ENCODE measurements at places on chromosomes 12 and 14. TPM values are rescaled to one million over a fixed set of nuclear protein-coding genes. Genes with fewer than 3 reads are reported as not detected.

GRCh38 chr14:100439781-100440180 lies 116.6 kb downstream of the SLC25A47 start:
- DNase-seq, result no peak

GRCh38 chr14:61749867-61750266 lies 12.4 kb upstream of the SNAPC1 start:
- DNase-seq, result no peak

DNA sequence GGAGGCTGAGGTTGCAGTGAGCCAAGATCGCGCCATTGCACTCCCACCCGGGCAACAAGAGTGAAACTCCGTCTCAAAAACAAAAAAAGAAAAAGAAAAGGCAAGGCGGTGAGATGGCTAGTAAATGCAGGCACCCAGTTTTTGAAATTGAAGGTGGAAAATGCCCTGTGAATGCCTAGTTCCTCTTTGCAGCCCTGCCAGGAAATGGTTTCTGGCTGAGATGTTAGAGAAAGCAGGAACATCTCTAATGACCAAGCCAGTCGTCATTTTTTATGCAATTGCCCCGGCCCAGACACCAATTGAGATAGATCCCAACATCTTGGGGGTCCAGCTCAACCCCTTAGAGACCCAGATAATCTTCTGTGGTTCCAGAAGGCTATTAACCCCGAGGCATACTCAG lies 17.0 kb downstream of the SLC8A3 start:
- DNase-seq, result no peak

GRCh38 chr14:66468778-66469367 lies 17.3 kb upstream of the CCDC196 start:
- DNase-seq, result no peak

DNA sequence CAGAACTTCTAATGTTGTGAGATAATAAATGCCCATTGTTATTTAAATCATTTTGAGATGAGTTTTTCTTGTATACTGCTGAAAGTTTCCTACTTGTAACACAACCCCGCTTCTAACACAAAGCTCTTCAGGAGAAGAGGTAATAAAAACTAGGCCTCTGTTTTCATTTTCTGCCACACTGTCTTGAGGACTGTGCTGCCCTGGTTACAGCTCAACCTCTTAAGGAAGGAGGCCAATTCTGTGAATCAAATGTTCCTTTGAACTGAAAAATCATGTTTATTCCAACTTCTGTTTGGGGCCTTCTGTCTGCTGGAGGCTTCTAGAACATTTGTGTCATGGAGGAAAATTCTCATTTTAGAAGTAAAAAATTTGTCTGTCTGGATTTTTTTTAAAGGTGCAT lies 100.3 kb downstream of the LRIG3 start:
- DNase-seq, result no peak

- DNase-seq, result no peak
These were observed 22.4 kb downstream of the P2RX2 start for GRCh38 chr12:132640936-132641335.

GRCh38 chr12:84912198-84913128 lies at the start of gene SLC6A15:
TSS of gene SLC6A15 (minus strand) at chr12:84912799. CDS start at chr12:84892120, 20,679 bp downstream.
- no peak for DNase-seq

GRCh38 chr12:2290516-2291065 lies 237.8 kb downstream of the CACNA1C start:
- no peak for DNase-seq

DNA sequence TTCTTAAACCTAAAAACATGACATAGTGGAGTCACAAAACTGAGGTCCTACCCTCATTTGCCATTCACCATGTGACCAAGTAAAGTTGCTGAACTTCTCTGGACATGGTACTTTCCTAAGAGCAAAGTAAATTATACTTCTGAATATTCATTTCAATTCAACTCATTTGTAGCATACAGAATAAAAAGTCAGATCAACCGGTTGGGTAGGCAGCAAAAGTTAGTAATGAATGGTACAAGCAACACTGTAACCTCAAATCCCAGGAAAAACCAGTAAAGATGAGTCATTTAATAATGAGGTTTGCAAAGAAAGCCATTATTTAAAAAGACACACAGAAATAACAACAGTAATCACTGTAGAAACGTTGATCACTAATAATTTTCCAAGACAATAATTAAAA lies 8.7 kb downstream of the POLE2 start:
- no peak for DNase-seq

GRCh38 chr12:71306808-71307207 lies 132.8 kb upstream of the LGR5 start:
- DNase-seq, result no peak

DNA sequence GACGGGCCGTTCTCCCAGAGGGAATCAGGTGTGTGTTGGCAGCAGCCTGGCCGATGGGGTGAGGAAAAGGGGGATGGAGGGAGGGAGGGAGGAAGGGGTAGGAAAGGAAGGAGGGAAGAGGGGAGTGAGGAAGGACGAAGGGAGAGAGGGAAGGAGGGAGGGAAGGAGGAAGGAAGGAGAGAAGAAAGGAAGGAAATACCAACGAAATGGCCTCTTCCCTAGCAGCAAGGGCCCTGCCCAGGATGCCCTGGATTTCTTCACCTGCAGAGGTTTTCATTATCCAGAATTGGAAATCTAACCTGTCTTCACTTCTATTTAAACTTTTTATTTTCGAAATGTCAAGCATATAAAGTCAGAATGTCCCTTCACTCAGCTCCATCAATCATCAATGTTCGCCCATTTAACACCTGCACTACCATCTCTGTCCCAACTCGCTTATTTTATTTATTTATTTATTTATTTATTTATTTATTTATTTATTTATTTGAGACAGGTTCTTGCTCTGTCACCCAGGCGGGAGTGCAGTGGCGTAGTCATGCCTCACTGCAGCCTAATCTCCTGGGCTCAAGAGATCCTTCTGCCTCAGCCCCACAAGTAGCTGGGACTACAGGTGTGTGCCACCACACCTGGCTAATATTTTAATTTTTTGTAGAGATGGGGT lies 70.7 kb downstream of the ACACB start:
- DNase-seq, result no peak

GRCh38 chr12:55112378-55112875 lies 13.8 kb upstream of the OR9K2 start:
- no peak for DNase-seq

GRCh38 chr12:72277415-72277814 lies 5.2 kb downstream of the TRHDE start:
- no peak for DNase-seq

DNA sequence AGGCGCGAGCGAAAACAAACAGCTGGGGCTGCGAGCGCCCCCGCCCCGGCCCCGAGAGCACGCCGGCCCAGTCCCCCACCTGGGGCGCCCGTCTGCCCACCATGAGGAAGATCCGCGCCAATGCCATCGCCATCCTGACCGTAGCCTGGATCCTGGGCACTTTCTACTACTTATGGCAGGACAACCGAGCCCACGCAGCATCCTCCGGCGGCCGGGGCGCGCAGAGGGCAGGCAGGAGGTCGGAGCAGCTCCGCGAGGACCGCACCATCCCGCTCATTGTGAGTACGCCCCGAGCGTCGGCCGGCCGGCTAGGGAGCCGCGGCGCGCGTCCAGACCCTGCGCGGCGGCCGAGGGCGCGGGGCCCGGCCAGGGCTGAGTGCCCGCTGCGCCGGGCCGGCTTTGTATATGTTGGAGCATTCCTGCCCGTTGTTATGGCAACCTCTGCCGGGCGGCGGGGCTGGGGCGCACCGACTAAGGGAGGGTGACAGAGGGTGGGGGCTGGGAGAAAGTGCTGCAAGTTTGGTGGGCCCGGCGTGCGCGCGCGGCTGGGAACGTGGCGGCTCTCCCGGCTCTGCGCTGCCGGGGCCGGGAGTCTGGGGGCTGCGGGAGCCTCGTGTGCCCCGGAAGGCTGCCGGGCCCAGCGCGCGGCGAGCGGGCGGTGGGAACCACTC lies 367 bp downstream of the GALNT16 start:
- DNase-seq, result no peak

GRCh38 chr14:57687416-57687815 lies 178.5 kb downstream of the SLC35F4 start:
- no peak for DNase-seq

- DNase-seq, result no peak
These were observed 1.5 kb upstream of the CCDC63 start for GRCh38 chr12:110845339-110845682.

DNA sequence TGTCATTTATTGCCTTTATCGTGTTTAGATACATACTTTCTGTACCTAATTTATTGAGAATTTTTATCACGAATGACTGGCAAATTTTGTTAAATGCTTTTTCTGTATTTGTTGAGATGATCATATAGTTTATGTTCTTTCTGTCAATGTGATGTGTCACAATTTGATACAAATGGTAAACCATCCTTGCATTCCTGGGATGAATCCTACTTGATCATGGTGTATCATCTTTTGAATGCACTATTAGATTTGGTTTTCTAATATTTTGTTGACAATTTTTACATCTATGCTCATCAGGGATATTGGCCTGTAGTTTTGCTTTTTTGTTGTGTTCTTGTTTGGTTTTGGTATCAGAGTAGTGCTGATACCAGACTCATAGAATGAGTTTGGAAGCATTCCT lies 185.1 kb downstream of the NUBPL start:
- no peak for DNase-seq

DNA sequence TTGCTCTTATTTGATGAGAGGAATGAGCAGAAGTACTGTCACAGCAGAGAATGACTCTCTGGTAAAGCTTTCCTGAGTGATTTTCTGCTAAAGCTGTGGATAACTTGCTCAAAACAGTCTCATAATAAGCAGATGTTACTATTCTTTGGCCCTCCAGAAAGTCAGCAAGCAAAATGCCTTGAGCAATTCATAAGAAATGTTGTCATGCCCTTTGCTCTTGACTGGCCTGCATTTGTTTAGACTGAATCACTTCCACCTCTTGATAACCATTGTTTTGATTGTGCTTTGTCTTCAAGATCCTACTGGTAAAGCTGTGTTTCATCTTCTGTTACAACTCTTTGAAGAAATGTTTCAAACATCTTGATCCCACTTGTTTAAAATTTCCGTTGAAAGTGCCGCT lies 457.9 kb upstream of the FOXG1 start:
- no peak for DNase-seq

DNA sequence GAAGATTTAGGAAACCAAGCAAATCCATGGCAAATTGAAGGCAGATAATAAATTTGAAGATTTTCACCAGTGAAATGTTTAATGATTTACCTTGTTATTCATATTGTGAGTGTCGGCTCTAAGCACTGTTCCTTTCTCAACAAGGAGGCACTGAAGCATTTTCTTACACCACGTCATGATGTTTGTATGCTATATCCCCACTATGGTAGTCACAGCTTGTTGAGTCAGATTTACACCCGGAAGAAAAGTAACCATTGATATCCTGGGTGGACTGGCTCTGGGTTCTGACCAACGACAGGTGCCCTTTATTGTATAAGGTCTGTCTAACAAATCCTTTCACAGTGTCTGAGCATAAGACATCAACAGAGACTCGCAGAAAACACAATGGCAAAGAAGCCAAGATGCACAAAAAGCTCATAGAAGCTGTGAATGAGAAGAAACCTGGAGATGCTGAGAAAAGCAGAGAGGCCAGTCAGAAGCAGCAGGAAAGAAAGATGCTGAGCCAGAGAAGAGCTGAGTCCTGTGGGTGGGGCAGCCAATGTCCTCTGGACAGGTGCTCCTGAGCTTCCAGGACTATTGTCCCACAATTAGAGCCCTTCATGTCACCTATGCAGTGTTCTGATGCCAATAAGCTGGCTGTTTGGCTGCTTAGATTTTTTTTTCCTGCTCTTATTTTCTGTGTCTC lies 49.7 kb upstream of the ARHGAP5 start:
- no peak for DNase-seq

DNA sequence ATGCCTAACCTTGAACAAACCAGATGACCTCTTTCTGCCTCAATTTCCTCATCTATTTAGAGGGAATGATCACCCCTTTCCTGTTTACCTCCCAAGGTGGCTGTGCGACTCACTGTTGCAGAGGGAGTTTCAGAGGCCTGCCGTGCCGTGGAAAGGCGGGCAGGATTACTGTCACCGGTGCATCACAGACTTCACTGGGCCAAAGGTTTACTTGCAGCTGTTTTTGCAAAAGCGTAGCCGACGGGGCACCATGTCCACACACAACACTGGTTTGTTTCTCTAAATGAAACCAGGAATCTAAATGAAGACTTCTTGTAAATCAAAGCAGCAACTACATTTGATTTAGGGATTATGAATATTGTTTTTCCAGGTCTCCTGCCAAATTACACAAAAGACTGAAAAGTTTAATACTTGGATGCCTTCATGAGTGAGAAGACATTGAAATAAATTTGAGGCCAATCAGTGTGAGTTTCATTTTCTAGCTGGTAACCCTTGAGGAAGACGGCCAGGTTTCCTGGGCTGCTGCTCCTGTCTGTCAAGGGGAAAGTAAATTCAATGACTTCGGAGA lies 696.1 kb upstream of the TMEM132C start:
- no peak for DNase-seq

MIP gene
- not detected for polyA plus RNA-seq

NTS gene
- not detected for polyA plus RNA-seq

MDGA2 gene
- polyA plus RNA-seq, result not detected

AICDA gene
- polyA plus RNA-seq, result not detected

BEST3 gene
- polyA plus RNA-seq, result 0.06 TPM

PPP1R36 gene
- polyA plus RNA-seq, result 0.81 TPM

KCNJ8 gene
- polyA plus RNA-seq, result not detected

POTEM gene
- polyA plus RNA-seq, result not detected

CATSPERB gene
- 1.1 TPM for polyA plus RNA-seq

ERBB3 gene
- polyA plus RNA-seq, result 16.4 TPM
